ENCODE measurements at places on chromosomes 13 and 19.

- no peak for DNase-seq
Observed at GRCh38 chr13:59527500-59527899, 636.2 kb downstream of the DIAPH3 start.

DNA sequence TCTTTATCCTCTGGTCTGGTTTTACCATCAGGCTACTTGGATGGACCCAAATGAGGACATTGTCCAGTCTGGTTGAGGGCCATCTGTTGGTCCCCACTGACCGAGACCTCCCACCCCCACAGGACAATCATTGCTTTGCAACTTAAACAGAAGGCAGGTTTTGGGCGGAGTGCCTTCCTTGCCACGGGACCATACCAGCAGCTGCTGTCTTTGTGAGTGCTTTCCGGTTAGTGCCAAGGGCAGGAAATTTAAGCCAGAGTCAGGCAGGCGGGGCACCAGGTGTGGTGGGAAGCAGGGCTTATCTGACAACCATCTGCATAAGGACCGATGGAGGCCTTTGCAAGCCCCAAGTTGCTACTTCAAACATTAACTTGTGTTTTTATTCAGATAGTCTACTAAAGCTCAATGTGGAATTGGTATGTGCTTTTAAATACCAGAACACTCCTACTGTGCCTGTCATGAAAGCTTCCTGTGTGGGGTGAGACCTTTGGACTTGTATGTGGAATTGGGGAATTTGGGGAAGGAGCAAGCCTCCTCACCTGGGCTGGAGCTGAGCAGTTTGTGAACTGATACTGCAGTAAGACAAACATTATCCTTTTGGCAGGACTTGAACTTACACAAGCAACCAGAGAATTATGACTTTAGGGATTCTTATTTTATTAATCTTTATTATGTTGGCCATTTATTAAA lies 39.3 kb upstream of the UBE2L5 start:
- DNase-seq, result no peak

DNA sequence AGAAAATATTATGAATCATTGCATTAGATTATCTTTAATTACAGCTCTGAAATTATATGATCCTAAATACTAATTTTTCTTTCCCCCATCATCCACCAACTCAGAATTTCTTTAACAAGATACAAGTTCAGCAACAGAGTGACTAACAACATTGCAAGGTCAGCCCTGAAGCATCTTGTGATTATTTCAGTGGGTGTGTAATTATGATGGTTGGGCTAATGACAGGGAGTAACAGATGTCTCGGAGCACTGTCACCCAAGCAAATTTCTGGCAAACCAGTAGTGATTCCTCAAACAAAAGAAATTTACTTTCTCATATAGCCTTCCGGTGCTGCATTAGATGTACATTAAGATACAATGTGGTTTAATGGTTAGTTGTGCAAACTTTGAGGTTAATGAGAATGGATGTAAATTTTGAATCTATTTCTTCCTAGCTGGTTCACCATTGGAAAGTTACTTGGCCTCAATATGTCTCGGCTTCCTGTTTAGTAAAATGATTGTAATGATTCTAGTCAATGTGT lies 238.9 kb downstream of the ITGBL1 start:
- no peak for DNase-seq

DNA sequence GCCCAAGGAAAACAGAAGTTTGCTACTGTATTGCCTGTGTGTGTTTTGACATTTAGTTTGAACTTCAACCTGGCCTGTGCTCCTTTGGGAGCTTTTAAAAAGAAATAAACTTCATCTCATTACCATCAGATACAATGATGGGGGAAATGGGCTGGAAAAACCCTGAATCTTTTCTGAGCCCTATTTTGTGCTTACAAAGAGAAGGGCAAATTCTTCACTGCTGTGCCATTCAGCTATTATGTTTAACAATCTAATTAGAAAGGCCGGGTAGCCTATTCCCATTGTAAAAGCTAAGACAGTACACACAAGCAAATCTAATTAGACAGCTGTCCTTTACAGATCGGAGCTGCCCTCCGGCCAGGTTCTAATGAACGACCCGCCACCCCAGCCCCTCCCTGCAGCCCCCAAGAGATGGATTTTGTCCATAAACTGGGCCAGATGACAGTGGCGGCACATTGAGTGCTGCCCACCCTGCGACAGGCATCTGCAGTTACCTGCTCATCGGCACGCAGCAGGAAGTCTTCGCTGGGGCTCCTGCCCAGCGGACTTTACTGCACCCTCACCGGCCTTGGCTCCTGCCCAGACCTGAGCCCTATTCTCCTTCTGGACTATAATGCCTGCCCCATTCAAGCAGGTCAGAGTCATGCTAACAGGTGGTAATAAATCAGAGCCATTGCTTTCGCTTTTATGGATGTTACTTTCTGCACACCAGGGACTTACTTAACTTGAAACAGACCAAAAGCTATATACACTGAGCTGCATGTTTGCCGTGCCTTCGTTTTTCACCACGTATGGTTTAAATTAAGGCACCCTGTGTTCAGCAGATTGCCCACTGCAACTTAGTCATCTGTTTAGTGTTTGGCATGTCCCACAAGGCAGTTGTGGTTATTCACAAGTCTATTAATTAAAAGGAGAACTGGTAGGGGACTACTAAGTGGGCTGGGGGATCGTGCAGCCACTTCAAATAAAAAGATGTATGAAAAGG lies 549.6 kb downstream of the FGF9 start:
- no peak for DNase-seq

DNA sequence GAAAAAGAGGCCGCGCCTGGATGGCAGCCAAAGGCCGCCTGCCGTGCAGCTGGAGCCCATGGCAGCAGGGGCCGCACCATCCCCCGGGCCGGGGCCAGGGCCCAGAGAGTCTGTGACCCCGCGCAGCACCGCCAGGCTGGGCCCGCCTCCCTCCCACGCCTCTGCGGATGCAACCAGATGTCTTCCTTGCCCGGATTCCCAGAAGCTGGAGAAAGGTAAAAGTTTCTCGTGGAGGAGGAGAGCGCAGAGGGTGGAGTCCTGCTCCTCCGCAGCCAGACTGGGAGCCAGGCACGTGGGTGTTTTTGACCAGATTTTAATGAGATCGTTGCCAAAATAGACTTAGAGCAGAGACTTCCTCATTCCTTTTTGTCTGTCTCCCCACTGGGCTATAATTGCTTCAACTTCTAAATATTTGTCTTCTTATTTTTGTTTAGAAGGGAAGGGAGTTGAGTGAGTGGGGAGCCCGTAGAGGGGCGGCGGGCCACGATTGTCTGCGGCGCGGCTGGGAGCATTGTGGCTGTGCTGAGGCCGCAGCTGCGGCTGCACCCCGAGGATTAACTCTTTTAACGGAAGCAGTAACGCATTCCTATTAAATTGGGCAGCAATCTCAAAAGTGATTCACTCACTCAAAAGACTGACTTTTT lies 22.8 kb upstream of the NDUFS7 start:
- no peak for DNase-seq

DNA sequence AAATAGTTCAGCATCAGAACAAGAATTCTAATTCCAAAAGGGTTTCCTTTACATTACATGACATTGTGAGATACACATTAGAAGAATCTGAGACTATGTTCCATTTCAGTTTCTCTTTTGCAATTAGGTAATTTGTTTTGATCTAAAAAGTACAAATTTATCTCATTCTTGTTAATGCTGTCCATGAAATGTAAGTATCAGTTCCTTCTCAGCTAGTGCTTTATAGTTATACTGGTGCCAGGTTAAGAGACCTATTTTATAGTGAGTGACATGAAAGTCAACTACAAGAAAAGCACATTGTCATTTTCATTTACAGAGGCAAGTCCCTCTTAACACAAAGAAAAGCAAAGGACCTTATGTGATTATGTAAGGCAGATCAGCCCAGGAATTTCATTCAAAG lies 43.9 kb downstream of the RCBTB2 start:
- no peak for DNase-seq

DNA sequence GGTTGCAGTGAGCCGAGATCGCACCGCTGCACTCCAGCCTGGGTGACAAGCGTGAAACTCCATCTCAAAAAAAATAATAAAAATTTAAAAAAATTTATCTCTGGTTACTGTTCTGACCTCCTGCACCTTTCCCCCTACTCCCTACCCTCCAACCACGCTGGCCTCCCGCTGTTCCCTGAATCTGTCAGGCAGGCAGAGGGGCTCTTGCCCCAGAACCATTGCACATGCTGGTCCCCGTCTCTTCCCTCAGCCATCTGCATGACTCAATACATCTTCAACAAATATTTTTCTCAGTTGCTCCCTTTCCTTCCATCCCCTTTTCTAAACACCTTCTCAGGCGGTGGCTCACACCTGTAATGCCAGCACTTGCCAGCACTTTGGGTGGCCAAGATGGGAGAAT lies 1.1 kb upstream of the FAM187B start:
- DNase-seq, result no peak

DNA sequence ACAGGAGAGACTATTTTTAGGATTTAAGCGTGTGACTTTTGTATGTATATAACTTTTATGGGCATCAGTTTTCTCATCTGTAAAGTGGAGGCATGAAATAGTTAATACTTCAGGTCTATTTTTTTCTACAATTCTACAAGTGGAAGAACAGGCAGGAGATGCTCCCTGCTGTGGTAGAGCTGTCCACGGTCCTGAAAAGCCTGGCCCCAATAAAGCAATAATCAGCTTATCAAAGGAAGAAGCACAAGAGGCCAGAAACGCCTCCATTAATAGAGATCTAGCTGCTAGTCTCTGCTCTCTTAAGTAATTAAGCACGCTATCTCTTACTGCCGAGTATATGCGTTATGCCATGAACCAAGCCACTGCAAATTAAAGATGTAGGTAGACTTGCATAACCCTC lies 28.0 kb upstream of the WASF3 start:
- DNase-seq, result no peak

DNA sequence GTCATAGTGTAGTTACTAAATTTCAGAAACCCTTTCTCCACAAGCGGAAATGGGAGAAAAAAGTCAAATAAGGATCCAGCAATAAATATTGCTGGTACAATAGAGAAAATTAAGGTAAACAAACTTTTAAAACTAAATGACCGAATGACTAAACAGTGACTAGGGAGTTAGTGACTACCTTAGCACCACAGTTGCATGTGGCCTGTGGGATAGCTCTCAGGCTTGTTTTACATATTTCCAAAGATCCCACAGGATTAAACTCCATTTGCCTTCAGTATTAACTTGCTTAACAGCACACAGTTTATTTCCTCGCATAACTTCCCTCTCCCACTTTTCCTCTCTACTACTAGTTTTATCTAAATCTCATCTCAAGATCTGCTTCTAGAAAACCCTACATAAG lies 824.3 kb upstream of the KLHL1 start:
- no peak for DNase-seq

DNA sequence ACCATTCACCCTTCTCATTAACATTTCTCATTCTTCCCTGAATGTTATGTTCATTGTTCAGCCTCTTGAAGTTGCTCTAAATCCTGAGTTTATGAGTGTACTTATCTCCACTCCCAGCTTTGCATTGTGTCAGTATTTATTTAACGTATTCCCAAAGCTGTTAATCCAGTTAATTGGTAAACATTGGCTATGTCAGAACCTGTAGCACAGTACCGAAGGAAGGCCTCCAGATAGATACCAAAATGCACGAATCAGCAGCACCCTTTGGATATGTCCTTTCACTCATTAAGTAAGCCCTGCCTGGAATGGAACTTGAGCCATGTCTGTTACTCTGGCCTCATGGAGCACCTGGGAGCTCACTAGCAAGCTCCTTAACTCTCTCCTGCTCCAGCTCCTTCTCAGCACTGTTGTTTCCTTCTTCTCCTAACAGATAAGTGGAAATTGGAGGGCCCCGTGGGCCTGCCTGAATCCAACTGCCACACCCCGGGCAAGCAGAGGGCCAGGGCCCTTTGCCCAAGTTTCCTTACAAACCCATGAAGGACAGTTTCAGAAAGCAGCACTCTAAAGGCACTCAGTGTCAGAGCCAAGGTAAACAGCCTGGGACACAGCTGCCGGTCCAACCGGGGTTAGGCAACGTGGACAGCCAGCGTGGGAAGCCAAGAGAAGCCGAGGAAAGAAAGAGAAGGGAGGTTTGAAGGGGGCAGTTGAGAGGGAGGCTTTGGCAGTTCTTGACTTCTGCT lies 155.0 kb upstream of the SERP2 start:
- DNase-seq, result no peak

DNA sequence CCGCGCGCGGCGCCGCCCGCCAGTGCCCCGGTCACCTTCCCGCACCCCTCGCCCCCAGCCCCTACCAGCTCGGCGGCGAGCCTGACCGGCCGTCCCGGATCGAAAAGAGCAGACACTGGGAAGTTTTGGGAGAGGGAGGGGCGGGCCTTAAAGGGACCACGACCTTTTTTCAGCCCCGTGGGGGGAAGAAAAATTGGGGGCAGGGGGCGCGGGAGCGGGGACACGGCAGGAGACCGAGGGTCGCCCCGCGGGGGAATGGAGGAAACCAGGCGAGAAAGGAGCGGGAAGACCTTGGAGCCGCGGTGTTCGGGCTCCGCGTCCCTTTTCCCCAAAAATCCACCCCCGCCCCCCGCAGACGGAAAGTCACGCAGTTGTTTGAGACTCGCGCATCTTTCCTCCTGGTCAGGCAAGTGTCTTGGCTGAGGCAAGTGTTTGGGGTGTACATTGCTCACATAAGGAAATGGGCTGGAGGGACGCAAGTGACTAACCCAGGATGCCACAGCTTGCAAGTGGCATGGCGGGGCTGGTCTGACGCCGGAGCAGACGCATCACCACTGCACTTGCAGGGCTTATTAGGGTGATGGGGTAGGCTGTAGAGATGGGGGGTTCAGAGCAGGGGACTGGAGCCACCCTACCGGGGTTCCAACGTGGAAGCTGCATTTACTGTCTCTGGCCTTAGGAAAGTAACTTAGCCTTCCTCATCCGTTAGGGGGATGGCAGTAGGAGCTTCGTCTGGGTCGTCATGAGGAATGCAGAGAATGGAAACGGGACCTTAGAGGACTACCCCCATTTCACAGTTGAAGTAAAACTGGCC lies 2.7 kb upstream of the HNRNPL start:
- peak; percentile 38 for DNase-seq

GRCh38 chr13:75547917-75548316 lies 1.7 kb upstream of the UCHL3 start:
- no peak for DNase-seq

DNA sequence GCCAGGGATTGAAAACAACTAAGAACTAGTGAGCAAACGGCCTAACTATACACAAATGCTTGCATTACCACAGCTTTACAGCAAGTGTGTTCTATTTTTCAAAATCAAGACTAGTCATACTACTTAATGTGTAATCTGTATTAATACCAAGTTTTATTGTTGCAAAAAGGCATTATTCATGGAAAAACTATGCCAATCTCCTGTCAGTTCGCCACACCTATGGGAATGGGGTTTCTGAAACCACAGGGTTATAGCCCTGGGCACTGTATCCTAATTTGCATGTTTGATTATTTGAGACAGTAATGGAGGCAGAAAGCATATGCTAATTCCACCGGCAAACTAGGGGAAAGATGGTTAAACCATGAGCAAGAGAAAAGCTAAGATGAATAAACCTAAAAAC lies 14.3 kb downstream of the GAS6 start:
- DNase-seq, result no peak

GRCh38 chr13:110756219-110756631 lies 42.7 kb downstream of the ING1 start:
- DNase-seq, result no peak

GRCh38 chr19:50792272-50793250 lies 2.3 kb downstream of the ACP4 start:
- DNase-seq, result no peak

Measured in activated T-helper 1 cell treated with Interleukin-2 at 50 U/mL for 16 hours (primary cell).